ENCODE measurements at places on chromosomes 3 and 15. TPM values are rescaled to one million over a fixed set of nuclear protein-coding genes. Genes with fewer than 3 reads are reported as not detected.

Gene TLR9
- not detected for total RNA-seq

Gene XRN1
- total RNA-seq = 51.5 TPM

Gene ADAMTS9
- total RNA-seq = 240 TPM

Gene CYP1A2
- not detected for total RNA-seq

Gene ARPP21
- total RNA-seq = 0.16 TPM

Gene ASB14
- total RNA-seq = not detected

Gene NR1I2
- 0.29 TPM for total RNA-seq

Gene PFKFB4
- total RNA-seq = 1.8 TPM

Gene ENTPD3
- total RNA-seq = 7.5 TPM

Gene FRMD4B
- total RNA-seq = 31.1 TPM

Gene FAM107A
- total RNA-seq = 31.9 TPM

Gene SAMD7
- not detected for total RNA-seq

Gene SLC24A5
- not detected for total RNA-seq

Gene PLCL2
- 21.9 TPM for total RNA-seq

Gene C2CD4B
- total RNA-seq = 0.98 TPM

Gene PEX5L
- 3.3 TPM for total RNA-seq

Gene FSIP1
- 16.2 TPM for total RNA-seq

Gene ZFYVE19
- 19.4 TPM for total RNA-seq

Gene FBXO40
- total RNA-seq = not detected

Gene PLXNA1
- total RNA-seq = 32.2 TPM

Gene LXN
- total RNA-seq = 12.0 TPM

Gene ATP10A
- total RNA-seq = 6.4 TPM

Gene LRRC31
- total RNA-seq = 7.5 TPM

Gene OR5K2
- not detected for total RNA-seq

Gene FSTL1
- total RNA-seq = 1,263 TPM

Gene CYP8B1
- total RNA-seq = not detected

Gene RGMA
- 14.4 TPM for total RNA-seq

Gene MIX23
- 10.8 TPM for total RNA-seq

Gene ZNF609
- 32.1 TPM for total RNA-seq

Gene SH2D7
- total RNA-seq = not detected

Gene DLL4
- 5.0 TPM for total RNA-seq

Gene GJD2
- not detected for total RNA-seq

Gene LYZL4
- total RNA-seq = not detected

Gene SHISA5
- 90.1 TPM for total RNA-seq

Measured in breast epithelium (tissue), 4 donors.